IPS-NIHi11 (cell line): ENCODE measurements at places on chromosomes 16 and 17.
A peak's percentile ranks its signal among the peaks of the same experiment; 100 is the strongest.

GRCh38 chr16:17510567-17510966, 39.8 kb upstream of the XYLT1 start:
- no peak for DNase-seq

- DNase-seq, result no peak
These were observed 220.1 kb upstream of the GSE1 start for GRCh38 chr16:85392756-85393673.

DNA sequence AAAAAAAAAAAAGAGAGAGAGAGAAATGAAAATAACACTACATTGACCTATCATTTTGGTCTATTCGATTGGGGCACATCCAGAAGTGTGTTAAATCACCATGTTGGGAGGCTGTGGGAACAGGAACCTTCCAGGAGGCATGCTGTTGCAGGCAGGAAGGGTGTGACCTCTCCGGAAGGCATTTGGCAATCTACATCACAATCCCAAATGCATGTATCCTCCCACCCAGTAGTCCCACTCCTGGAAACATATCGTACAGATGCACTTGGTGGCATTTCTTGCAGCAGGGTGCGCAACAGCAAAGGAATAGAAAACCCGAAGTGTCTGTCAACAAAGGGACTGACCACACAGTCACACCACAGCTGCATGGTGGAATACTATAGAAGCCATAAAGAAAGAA, 7.9 kb downstream of the PLLP start:
- no peak for DNase-seq

GRCh38 chr16:79169239-79169638, 431.3 kb downstream of the MAF start:
- DNase-seq, result peak; percentile 49

DNA sequence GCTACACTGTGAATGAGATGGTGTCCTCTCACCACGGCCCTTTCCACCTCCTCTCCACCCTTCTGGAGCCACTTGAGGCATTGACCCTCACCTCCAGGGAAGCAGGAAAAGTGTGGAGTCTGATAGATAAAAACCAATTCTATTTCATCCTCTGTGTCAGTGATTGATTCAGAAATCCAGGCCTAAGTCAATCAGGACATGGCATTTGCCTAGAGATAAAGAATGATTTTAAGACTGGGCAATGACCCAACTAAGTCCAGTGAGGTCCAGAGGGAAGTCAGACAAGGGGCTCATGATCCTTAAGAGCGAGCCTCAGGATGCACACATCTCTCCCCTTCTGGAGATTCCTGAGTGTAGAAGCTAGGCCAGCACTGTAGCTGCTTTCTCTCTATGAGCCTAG, 41.1 kb upstream of the TNRC6A start:
- DNase-seq, result no peak

DNA sequence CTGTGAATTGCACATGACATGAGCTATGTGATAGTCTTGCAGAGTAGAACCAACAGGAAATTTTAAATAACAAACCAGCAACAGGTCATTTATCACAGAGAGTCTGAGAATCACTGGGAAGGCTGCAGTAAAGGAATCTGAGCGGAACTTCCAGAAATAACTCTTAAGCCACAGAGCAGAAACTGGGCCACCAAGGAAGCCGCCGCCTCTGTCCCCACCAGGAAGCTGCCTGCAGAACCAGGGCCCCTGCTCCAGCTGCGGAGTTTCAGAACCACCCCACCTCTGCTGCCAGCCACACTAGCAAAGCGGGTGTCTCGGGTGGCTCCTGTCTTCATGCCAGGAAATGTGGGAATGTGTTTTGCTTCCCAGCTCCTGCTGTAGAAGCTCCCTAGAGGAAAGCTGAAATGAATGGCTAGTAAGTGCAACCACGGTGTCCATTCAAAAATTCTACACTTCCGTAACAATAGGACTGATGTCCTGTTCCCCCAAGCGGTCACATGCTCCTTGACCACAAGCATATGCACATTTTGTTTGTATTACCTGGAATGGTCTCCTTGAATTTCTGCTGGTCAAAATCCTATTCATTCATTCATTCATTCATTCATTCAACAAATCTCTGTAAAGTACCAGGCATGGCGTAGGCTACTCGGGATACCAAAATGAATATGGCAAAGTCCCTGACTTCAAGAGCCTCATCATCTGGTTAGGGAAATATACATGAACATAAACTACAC, 7.7 kb upstream of the ITPRIPL2 start:
- no peak for DNase-seq

DNA sequence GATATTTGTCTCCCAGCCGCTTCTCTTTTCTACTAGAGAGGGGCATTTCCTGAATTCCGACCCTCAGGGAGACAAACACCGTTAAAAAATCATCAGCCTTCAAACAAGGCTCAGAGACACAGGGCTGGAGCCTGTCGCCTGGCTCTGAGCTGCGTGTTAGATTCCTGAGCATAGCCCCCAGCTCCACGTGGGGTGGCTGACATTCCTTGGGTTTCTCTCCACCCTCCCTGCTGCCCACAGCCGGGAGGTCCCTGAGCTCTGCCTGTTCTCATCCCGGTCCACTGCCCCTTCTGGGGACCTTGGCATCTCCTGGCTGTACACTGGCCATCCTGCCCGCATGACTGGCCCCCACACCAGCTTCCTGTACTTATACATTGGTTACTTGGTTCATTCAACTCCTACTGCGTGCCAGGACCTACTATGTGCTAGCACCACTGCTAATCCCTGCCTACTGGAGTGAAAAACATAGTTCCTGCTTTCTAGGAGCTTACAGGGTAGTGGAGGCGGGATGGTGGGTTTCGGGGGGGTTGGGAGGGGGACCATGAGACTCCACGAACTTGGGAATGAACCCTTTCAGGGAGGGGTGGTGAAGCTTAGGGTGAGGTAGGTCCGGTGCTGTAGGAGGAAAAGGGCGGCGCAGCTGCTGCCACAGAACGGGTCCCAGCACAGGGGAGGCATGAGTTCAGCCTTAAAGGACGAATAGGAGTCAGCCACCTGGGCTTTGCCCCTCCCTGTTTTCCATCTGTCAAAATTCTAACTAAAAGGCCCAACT, 52.1 kb upstream of the TMEM132E start:
- DNase-seq, result no peak

DNA sequence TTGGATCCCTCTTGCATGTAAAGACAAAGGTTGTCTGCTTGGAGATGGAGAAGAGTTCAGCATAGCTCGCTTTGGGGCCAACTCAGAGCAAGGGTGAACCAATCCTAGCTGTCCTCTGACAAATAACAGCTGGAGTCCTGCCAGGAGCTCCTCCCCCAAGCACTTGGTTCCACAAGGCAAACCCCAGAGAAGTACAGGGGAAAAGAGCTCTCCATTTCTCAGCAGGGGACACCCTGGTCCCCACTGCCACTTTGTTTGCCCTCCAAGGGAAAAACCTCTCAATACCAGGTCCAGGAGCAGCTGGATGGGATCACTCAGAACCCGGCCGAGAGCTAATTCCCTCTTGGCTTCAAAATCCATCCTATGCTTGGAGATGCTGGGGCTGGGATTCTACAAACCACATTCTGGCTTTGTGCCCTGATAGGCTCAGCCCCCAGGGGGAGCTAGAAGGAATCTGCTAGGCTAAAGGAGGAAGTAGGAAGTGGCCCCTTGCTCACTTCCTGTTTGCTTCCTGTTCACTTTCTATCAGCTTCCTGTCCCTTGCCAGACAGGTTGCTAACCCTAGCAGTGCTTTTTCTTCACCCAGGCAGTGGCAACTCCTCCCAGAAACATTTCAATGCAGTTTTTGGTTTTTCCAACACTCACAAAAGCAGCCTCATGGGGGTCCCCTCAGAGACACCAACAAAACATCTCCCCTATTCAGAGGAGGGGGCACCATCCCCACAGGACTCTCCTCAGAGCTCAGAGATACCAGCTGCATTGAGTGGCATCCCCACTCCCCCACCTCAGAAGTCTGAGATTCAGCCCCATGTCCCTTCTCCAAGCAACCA, 30.7 kb downstream of the CDRT4 start:
- peak; percentile 57 for DNase-seq

DNA sequence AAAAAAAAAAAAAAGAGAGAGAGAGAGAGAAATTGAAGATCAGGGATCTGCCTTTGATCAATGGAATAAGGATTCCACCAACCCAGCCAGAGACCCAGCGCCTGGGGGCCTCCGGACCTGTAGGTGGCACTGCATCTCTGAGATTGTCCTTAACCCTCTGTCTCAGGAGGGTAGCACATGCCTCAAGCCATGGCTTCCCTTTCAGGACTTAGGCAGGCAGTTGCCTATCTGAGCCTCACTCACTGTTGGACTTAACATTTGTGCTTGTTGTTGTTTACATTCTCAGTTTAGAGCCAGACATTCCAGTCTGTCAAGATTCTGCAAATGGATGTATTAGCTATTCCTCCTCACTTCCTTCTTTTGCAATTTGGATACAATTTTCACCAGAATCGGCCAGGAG, 5.1 kb upstream of the SCNN1B start:
- DNase-seq, result peak; percentile 76

DNA sequence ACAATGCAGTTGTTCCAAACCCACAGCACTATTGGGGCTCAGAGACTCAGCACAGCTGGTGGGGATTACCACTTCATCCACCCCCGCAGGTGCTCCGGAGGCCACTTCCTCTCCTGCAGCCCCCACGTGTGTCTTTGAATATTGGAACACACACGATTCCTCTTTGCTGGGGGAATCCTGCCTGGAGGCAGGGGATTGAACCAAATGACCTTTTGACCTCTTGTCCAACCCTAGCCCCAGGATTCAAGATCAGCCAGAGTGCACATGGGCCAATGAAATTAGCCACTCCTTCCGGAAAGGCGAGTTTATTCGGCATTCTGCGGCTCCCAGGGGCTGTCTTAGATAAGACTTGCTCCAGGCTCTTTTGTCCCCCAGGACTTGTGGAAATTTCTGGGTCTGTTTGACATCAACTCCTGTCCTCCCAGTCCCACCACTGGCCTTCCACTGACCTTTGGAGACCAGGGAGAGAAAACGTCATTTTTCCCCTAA, 350.2 kb downstream of the FOXL1 start:
- DNase-seq, result no peak

- no peak for DNase-seq
These were observed 12.9 kb downstream of the CMC2 start for GRCh38 chr16:80993834-80994233.

DNA sequence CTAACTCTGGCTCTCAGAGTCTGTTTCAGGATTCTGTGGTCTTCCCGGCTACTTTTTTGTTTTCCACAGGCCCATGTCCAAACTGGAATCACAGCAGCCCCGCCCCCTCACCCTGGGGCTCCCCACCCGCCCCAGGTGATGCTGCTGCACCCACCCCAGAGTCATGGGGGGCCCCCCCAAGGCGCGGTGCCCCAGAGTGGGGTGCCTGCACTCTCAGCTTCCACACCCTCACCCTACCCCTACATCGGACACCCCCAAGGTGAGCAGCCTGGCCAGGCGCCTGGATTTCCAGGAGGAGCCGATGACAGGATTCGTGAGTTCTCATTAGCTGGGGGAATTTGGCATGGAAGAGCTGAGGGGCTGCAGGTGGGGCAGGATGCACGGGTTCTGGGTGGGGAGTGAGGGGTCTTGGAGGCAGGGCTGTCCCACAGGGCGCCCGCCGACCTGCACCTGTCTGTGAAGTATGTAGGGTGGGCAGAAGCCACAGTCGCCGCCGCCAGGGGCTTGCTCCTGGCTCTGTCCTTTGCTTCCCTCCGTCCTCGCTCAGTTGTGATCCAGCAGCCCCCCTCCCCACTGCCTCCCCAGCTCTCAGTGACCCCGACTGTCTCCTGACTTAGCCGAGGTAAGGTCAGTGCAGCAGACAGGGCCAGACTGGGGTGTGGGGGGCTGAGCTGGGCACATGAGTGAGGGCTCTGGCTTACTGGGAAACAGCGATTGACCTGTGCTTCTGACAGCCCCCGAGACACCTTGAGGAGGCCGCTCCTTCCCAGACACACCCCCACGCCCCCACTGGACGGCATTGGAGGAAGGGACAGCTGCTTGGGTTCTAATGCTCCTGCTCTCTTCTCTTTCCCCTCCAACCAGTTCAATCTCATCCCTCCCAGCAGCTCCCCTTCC, 10.0 kb downstream of the TUFM start:
- no peak for DNase-seq
